Occipital lobe (tissue), 3 donors: ENCODE measurements at places on chromosomes 3 and 15. TPM values are rescaled to one million over a fixed set of nuclear protein-coding genes. Genes with fewer than 3 reads are reported as not detected.

- no peak for DNase-seq
Measured at GRCh38 chr15:67834581-67835296, 5.1 kb downstream of the RNU6-1 start.

GRCh38 chr3:53859178-53859577 lies 12.8 kb downstream of the IL17RB start:
- DNase-seq, result no peak

The EXD1 gene
- 0.78 TPM for total RNA-seq

The HES1 gene
- total RNA-seq, result 13.6 TPM

- no peak for DNase-seq
Measured at GRCh38 chr15:48751595-48751994, 59.3 kb downstream of the CEP152 start.

The IGSF11 gene
- total RNA-seq, result 11.9 TPM

DNA sequence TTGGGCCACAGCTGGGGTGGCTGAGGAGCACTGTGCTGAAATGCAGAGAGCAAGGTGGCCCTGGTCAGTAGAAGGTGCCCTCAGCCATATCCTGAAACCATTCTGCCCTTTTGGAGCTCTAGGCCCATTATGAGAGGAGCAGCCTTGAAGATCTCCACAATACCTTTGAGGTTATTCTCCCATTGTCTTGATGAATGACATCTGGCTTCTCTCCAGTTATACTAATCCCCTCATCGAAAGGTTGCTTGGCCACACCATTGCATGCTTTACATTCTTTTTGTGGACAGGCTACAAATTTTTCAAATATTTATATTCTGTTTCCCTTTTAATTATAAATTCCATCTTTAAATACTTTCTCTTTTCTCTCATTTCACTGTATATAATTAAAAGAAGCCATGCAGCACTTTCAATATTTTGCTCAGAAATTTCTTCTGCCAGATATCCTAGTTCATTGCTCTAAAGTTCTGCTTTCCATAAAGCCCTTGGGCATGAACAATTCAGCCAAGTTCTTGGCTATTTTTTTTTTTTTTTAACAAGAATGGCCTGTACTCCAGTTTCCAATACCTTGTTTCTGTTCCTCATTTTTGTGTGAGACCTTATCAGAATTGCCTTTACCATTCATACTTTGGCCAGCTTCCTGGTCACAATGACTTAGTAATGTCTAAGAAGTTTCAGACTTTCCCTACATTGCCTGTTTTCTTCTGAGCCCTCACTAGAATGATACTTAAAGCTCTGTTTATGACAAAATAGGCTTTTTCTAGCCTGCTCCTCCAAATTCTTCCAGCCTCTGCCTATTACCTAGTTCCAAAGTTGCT lies 138.9 kb upstream of the SGO1 start:
- DNase-seq, result no peak

GRCh38 chr3:183880121-183880520 lies 4.6 kb downstream of the PARL start:
- no peak for DNase-seq

DNA sequence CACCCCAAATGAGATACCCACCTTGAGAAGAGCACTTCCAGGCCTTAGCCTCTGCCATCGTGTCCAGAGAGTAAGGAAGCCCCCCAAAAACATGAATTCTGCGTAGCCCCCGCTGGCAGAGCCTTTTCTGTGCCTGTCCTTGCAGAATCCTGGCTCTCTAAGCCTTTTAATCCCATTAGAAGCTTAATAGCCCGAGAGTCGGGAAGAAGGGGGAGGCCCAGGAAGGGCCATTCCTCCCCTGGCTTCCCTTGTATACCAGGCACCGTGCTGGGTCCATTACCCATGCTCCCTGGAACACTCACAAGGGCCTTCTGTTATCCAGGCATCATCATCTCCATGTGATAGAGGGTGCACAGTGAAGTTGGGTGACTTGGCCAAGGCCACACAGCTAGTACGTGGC lies 7.1 kb downstream of the SPTBN5 start:
- DNase-seq, result no peak

The RAD51 gene
- 0.47 TPM for total RNA-seq

DNA sequence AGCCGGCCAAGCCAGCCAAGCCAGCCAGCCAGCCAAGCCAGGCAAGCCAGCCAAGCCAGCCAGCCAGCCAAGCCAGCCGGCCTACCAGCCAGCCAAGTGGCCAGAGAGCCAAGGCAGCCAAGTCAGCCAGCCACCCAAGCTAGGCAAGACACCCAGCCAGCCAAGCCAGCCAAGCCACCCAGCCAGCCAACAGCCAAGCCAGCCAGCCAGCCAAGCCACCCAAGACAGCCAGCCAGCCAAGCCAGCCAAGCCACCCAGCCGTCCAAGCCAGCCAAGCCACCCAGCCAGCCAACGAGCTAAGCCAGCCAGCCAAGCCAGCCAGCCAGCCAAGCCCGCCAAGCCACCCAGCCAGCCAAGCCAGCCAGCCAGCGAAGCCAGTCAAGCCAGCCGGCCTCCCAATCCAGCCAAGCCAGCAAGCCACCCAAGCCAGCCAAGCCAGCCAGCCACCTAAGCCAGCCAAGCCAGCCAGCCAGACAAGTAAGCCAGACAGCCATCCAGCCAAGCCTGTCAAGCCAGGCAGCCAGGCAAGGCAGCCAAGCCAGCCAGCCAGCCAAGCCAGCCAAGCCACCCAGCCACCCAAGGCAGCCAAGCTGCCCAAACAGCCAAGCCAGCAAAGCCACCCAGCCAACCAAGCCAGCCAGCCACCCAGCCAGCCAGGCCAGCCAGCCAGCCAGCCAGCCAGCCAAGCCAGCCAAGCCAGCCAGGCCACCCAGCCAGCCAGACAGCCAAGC lies 200.5 kb downstream of the GOLGA6L6 start:
- DNase-seq, result no peak

DNA sequence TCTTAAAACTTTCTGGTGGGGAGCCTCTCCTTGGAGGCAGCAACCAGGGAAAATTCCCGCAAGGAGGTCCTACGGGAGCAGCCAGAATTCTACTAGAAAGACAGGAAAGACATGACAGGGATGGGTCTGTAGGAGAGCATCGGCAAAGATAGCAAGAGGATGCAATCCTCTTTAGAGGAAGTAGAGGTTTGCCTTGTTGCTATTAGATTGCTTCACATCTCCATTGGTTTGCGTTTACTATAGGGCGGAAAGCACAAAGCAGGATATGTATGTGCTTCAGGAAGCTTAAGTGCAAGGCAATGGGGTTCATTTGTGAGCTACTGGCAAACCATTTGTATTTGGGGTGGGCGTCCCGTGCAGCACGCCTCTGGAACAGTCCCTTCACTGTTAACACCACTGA lies 193.0 kb downstream of the RORA start:
- no peak for DNase-seq

- DNase-seq, result no peak
Measured at GRCh38 chr3:183591881-183592521, 36.5 kb upstream of the KLHL6 start.

The ZIC4 gene
- total RNA-seq, result 1.2 TPM

GRCh38 chr3:59580996-59581395 lies 531.2 kb upstream of the CFAP20DC start:
- no peak for DNase-seq

GRCh38 chr3:150210461-150211110 lies 197.5 kb upstream of the TSC22D2 start:
- no peak for DNase-seq

DNA sequence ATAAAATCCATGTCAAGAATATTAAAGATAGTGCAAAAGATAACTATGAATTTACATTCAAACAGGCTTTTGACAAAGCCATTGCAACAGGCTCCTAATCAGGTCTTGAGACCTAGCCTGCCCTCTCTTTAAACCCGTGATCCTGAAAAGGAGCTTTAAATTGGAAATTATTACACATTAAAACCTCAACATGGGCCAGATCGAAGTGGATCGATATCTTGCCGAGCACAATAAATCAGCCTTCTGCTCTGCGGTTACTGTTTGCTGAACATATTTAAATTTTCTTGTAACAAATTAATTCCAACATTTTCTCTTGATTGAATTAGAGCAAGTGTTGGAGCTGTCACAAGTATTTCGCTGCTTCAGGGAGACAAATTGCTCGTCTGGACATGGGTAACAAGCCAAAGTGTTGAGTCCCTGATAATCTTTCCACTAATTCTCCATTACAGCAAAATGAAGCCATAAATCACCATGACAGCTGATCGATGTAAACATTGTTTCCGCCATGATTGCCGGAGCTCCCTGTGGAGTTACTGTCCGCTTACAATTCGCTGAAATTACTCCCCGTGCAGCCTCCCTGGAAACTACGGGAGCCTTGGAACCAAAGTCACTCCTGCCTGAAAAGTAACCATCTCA lies 47.6 kb downstream of the SHOX2 start:
- DNase-seq, result no peak

The ALDH1A3 gene
- total RNA-seq, result 1.9 TPM

The COL6A5 gene
- under 0.01 TPM for total RNA-seq

- no peak for DNase-seq
Measured at GRCh38 chr3:181886676-181887075, 175.0 kb downstream of the SOX2 start.

The ISG20 gene
- not detected for total RNA-seq

DNA sequence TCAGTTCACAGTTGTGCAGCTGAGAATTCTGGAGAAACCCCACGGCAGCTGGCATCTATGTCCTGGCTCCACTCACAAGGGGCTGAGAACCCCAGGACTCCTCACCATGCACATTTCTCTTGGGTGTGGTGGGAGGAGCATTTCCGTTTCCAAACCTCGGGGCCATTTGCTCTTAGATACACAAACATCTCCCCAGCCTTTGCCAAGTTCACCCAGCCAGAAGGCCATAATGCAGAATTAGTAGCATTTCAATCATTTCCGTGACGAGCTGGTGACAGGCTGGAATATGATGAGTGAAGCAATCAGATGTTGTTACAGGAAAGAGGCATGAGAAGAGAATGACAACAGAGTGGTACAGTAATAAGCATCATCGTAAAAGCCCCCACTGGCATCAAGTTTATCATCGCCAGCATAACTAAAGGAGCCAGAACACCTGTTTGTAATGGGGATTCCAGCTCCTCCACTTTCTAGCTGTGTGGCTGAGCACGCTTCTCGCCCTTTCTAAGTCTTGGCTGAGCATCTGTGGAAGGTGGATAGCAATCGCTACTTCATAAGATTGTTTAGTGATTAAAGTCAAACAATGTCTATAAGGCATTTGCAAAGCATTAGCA lies 82.0 kb downstream of the LIPC start:
- no peak for DNase-seq

The TOPBP1 gene
- 47.9 TPM for total RNA-seq

The TSC22D2 gene
- total RNA-seq, result 22.0 TPM

GRCh38 chr15:82545478-82545877 lies 5.2 kb upstream of the RPS17 start:
- no peak for DNase-seq

DNA sequence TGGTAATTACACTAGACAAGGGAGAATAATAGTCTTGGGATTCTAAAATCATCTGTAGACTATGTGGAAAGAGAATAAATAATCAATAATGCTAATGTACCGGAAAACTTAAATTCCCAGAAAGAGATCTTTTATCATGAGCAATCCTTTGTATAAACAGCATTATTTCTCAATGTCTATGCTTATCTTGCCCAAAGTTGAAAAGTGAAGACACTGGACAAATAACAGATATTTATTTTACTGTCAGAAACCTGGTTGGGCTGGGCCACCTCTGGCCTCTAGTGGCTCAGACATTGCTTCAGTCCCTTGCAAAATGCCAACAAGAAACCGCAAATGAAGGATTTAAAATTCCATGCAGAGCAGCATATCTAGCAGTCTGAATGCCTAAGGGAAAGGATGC lies 409.9 kb downstream of the FHIT start:
- no peak for DNase-seq

DNA sequence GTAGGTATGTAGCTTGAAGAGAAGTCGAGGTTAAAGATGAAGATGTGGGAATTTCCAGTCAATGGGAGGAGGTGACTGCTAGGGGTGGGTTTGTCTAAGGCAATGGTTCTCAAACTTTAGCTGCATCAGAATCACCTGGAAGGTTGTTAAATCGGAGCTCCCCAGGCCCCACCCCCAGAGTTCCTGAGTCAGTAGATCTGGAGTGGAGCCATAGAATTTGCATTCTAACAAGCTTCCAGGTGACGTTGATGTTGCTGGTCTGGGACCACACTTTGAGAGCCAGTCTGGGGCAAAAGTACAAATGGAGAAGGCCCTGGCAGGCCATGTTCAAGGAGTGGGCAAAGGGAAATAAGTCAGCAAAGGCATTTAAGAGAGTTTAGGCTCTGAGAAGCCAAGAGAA lies 69.1 kb downstream of the CMTM8 start:
- no peak for DNase-seq

DNA sequence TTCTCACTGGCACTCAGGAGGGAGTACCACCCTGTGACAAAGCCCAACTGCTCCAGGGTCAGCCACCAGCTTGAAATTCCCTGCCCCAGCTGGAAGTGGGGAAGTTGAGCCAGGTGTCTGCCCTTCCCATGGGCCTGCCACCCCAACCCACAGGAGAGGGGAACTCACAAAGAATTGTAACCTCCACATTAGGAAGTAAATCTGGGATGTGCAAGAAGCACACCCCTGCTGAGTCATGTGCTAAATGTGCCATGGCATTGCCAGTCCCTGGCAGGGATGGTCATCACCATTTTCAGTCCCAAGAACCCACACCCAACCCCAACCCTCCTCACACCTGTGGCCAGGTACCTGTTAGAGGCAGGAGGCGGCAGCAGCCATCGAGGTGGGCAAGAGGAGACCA lies 165.2 kb upstream of the THBS1 start:
- DNase-seq, result no peak

- no peak for DNase-seq
Measured at GRCh38 chr3:175731543-175731942, 872.4 kb downstream of the NAALADL2 start.

DNA sequence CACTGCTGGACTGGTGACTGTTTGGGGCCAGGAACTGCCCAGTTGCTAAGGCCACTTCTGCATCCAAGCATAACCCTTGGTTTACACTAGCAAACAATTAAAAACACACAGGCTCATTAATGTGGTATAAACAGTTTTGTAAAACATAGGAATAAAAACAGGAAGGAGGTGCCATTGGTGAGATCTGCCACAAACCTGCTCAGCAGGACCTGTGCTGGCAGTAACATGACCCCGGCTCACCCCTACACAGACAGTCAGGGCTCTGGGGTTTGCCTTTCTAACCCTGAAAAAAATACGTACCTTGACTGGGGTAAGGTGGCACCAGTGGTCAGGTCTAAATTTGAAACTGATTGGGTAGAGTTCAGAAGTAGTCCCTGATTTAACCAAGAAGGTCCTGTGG lies 76.2 kb downstream of the ATP1B3 start:
- DNase-seq, result no peak

The PRKCD gene
- 0.94 TPM for total RNA-seq

GRCh38 chr15:29270169-29270955 lies 740 bp upstream of the NSMCE3 start:
- DNase-seq, result no peak

DNA sequence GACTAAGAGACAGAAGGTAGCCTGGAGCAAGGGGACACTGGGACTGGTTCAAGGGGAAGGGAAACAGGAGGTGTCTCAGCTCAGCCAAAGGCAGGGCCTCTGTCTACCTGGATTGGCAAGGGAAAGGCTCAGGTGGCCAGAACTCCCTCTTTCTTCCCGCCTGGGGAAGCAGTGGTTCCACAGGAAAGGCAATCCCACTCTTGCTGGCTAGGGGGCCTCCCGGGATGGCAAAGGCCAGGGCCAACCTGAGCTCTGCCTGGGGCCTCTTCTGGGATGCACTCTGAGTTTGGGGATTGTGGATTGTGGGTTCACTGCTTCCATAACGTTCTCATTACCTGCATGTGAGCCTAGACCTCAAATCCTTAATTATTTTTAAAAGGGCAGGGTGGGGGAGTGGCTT lies 13.0 kb upstream of the PARP6 start:
- no peak for DNase-seq
